ENCODE measurements at places on chromosomes 12 and 14.

- no peak for DNase-seq
Measured at GRCh38 chr12:11105546-11105945, 13.4 kb upstream of the TAS2R43 start.

GRCh38 chr12:20505056-20505455 is 136.7 kb downstream of the PDE3A start:
- no peak for DNase-seq

DNA sequence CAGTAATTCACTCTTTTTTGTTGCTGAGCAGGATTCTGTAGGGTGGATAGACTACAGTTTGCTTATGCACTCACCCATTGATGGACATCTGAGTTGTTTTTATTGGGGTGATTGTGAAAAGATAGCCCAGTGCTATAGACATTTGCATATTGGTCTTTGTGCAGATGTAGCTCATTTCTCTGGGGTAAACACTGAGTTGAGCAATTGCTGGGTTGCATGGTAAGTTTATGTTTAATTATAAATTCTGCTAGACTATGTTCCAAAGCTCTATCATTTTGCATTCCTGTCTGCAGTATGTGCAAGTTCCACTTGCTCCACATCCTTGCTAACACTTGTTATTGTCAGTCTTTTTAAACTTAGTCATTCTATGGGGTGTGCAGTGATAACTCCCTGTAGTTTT is 65.4 kb upstream of the RFLNA start:
- no peak for DNase-seq

- DNase-seq, result no peak
Measured at GRCh38 chr14:99081156-99081765, 190.7 kb downstream of the BCL11B start.

DNA sequence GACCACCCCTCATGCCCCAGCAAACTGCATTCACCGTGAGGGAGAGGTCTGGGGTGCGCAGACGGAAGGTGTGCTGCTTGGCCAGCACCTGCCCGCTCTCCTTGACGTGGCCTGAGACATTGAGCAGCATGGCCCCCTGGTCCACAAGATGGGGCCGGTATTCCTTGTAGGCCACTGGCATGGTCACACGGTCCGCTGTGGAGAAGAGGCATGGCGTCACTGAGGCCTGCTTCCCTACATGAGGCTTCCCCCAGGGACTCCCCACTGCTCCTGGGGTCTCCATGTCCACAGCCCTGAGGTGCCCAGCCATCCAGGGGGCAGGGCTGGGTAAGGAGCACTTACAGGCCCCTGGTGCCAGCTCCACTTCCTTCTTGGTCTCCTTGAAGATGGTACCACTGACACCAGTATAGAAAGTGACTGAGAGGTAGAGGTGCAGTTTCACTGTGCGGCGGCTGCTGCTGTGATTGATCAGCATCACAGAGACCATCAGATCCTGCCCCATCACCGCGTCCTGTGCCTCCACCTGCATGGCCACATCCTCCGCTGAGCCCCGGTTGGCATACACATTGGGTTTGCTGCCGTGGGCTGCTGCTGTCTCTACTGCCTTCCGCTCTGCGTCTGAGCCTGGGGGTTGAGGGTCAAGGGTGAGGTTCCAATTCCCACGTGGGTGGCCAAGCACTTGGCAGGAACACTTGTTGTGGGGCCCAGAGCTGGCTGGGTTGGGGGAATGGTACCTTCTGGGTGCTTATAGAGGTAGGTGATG is 8.2 kb downstream of the TGM1 start:
- DNase-seq, result no peak

DNA sequence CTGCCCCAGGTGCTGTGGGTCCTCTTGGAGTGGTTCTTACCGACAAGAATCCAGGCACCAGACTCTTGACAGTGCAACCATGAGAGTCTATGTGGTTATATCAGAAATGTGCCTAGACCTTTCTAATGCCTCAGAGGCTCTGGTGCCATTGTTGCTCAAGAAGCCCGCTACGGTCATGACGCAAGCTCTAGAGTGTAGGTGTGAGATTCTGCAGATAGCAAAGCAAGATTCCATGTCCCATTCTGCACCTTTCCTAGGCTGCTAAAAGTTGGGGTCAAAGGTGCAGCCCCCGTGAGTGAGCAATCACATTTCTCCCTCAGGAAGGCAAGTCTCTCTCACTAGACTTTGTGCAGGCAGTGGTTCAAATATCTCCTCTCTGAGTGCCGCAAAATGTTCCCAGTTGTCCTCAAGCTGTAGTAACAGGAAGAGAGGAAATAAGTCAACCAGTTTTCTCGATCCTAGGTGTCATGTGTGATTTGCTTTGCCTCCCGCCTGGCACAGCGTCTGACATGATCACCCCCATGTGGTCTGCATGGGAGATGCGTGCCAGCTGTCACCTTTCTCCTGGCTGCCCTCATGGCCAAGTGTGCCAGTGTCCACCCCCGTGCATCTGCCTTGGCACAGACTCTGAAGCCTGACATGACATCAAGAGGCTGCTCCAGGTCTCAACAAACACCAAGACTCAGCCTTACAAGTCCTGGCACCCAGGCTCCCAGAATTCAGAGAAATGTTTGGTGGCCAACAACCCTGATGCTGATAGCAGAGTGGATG is 122.5 kb upstream of the COCH start:
- DNase-seq, result no peak

Data from activated CD4-positive, alpha-beta memory T cell treated with anti-CD3 and anti-CD28 coated beads for 36 hours (primary cell).